ENCODE measurements at places on chromosomes 5 and 9.

GRCh38 chr5:175092691-175093090 is 351.3 kb downstream of the DRD1 start:
- DNase-seq: no peak

DNA sequence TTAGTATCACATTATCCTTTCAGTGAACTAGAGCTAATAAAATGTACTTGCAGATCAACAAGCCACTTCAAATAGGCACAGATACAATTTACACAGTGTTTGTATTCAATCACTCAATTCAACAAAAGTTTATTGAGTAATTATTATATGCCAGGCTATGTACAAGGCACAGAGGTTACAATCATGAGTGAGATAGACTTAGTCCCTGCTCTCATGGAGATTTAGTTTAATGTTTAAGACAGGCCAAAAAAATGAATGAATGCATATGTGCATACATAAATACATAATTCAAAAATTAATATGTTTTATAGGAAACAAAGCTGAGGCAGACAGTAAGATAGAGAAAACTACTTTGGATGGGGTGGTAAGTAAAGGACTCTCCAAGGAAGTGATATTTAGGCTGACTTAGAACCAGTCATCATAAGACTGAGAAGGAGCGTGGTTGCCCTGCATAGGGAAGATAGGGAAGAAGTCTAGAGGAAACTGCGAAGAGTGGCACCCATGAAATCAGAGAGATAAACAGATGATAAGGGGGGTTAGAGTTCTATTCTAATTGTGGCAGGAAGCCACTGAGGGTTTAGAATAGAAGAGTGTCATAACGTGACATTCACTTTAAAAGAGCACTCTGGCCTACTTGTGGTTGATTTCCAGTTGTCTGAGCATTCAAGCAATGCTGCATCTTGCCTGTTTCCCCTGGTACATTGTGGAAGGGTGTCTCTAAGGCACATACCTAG is 49.7 kb upstream of the GRAMD2B start:
- no peak for DNase-seq

DNA sequence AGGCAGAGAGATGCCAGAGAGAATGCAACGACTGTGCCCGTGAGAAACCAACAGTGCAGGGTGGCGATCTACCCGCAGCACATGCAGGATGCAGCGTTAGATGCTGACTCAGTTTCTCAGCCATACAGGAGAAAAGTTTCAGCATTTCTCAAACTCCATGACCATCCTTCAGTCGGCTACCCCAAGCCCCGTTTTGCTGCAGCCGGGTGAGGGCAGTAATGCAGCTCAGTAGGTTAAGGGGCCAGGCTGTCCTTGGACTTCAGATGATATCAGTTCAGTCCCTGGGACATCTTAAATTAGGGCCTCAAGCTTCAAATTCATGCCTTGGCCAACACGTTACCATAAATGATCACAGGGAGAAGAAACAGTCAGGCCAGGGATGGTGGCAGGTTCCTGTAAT is 125.5 kb downstream of the PALM2AKAP2 start:
- no peak for DNase-seq

DNA sequence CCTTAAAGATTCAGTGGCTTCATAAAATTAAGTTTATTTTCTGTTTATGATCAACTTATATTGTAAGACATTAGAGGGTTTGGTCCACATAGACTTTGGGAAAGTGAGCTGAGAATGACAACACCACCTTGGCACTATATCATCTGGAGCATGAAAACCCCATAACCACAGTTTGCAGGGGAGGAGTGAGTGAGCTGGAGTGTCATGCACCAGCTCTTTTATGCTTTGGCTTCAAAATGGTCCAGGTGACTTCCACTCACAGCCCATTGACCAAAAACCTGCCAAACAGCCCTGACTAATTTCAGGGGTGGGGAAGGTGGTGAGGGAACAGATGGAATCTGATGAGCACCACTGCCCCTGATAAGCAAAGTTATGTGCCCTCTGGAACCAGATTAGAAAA is 295.8 kb downstream of the DMRTA1 start:
- DNase-seq: no peak

DNA sequence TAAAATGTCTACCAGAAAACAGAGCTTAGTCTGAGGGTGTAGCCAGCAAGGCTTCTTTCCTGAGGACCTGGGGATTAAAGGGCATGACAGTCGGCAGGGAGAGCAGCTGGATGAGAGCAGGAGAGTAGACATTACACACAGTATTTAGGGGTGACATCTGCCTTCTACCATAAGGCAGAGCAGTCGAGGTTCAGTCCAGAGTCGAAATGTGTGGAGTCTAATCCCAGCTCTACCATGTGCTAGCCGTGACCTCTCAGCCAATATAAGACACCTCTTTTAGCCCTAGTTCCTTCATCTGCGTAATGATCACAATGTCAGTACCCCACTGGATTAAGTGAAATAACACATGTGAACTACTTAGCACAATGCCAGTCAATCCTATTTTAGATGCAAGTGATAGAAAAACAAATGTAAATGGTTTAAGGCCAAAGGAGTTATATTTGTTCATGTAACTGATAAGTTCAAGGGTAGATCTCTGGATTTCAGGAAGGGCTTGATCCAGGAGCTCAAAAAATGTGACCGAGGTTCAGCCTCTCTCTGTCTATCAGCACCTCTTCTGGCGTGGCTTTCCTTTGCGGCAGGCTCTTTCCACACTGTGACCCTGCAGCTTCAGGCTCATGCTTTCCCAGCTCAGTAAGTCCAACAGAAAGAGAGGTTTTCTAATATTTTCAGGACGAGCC is 16.2 kb upstream of the CPLX2 start:
- no peak for DNase-seq

- DNase-seq: no peak
These were observed 10.2 kb upstream of the SEC16A start for GRCh38 chr9:136492978-136493522.

DNA sequence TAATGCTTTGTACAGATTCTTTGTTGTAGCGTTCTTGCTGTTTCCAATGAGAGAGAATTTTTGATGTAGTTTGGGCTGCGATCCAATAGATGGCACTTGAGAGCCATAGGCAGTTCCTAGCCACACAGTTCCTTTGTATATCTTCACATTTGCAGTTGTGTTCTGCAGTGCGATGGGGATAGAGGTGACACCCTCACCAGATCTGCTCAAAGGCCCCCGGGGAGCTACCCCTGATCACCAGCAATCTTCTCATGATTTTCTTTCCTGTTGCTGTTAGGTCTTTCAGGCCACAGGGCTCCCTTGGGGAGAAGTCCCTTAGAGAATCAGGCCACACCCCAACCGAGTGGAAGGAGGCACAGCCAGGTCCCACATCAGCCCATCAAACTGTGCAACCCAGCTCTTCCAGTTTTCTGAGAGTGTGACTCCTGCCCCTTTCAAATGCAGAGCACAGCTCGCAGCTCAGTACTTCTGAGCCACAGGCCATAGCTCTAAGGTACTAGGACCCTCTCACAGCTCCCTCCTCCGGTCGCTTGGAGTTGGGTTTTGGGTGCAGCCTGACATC is 353.7 kb downstream of the SLCO4C1 start:
- DNase-seq: no peak

GRCh38 chr9:81145331-81145963 is 543.9 kb downstream of the TLE1 start:
- DNase-seq: no peak

GRCh38 chr9:34555002-34555348 is 32.2 kb upstream of the ENHO start:
- no peak for DNase-seq

- no peak for DNase-seq
These were observed 31.6 kb downstream of the DAB2IP start for GRCh38 chr9:121682926-121683515.

GRCh38 chr5:176792655-176793342 is 17.6 kb upstream of the UNC5A start:
- no peak for DNase-seq

- no peak for DNase-seq
These were observed 26.2 kb downstream of the NREP start for GRCh38 chr5:111730659-111731382.

- no peak for DNase-seq
These were observed 105.0 kb downstream of the ACTL7B start for GRCh38 chr9:108750661-108751215.

DNA sequence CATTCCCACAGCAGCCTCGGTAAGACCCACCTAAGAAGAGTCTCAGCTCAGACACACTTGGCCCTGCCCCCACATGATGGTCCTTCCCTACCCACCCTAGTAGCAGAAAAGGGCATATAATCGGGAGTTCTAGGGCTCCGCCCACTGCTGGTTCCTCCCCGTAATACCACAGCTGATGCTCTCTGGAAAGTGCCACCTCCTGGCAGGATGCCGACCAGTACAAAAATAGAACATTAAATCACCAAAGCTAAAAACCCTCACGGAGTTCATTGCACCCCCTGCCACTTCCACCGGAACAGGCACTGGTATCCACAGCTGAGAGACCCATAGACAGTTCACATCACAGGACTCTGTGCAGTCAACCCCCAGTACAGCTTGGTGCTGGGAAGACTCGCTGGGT is 271.3 kb downstream of the KIAA0825 start:
- no peak for DNase-seq

All from activated CD4-positive, alpha-beta T cell treated with anti-CD3 and anti-CD28 coated beads, Interleukin-2, amount 50 U/mL, for 4 hours (primary cell).